ENCODE measurements at places on chromosomes 4 and X.

- no peak for DNase-seq
Measured at GRCh38 chrX:71438750-71439149, 72.6 kb downstream of the TAF1 start.

DNA sequence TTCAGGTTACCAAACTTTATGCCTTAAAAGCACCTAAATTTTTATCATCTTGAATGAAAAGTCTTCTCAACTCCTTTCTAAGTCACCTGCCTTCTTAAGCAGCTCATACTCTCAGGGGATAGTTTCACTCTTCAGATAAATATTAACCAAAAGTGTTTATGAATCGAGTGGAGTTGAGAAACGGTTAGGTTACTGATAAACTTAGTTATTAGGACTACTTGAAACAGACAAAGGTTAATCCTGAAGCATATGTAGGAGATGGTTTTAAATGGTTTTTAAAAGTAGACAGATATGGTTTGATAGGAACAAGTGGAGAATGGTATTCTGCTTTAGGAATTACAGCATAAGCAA is 32.8 kb downstream of the CLDN22 start:
- no peak for DNase-seq

DNA sequence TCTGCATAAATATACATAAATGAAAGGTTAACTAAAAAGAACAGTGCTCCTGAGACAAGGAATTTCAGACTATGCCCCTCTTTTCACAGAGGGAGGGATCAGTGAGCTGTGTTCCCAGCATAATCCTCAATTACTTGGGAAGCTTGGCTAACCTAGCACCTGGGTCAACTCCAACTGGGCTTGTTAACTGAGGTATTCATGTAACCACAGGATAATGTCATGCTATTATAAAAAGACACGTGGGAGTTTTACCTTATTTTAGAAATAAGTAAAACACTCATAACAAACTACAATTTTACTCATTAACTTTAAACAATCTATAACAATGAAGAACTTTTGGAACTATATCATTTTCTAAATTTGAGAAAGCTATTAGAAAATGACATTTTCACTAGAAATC is 48.6 kb downstream of the RPGR start:
- no peak for DNase-seq

DNA sequence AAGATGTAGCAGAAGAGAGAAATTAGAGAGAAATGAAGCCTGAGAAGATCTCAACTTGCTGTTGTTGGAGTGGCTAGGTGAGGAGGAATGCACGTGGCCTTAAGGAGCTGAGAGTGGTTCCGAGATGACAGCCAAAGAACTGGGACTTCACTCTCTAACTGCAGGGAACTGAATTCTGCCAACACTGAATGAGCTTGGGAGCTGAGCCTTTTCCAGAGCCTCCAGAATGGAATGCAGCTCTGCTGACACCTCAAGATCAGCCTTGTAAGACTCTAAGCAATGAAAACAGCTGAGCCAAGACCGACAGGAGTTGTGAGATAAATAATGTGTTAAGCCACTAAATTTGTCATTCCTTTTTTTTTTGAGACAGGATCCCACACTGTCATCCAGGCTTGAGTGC is 73.0 kb downstream of the TLL1 start:
- DNase-seq: no peak

DNA sequence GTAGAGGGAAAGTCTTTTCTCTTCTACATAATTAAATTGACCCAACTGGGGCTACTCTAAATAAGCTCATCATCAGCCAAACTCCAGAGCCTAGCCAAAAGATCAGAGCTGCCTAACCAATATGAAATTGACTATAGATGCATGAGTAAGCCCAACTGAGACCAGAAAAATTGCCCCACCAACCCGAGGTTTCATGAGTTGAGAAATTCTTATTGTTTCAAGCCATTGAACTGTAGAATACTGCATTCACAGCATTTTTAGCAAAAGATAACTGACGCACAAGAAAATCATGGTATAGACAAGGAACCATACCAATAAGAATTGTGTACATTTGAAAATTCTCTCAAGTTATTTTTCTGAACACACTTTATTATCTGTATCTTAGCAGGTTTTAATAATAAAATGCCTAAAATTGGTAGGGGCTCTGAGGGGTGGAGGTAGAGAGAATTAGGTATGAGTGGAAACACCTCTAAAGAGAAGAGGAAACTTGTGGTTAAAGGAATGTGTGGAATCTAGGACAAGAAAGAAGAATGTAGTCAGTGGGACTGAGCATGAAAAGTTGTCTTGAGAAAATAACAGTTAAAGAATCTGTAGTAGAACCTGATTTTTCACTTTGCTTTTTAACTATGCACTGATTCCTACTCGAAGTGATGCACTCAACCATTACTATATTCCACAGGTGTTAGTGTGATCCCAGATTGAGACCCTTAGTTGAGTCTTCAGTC is 200.9 kb upstream of the PPP1R2C start:
- no peak for DNase-seq

GRCh38 chr4:151315212-151315886 is 10.1 kb downstream of the SH3D19 start:
- DNase-seq: no peak

GRCh38 chr4:3480528-3481112 is 17.5 kb downstream of the DOK7 start:
- DNase-seq: peak; percentile 77

DNA sequence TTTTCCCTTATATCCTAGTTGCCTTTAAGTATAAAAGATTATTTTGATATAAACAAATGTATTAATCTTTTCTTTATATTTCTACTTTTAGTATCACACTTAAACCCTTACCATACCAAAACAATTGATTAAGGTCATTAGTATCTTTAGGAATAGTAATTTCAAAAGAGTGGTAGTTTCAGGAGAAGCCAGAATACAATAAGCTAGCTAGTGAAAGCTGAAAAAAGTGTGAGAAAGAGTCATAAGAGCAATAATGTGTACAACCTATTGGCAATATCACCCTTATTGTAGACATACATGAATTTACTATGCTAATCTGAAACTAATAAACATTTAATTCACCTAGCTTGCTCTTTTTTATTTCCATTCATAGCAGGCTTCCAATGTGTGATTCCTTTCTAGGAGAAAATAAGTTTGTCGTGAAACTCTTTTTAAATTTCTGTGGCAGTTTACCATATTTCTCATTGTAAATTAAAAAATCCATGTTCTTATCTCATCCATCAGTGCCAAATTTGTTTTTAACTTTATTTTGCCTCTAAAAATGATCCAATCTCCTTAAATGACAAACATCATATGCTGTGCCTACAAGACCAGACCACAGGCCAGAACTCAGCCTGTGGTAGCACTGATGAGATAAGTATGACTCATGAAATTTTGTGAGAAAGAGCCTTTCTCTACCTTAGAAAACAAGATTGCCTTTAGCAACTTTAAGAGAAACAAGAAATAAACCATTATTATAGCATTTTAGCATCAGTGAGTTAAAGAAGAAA is 8.1 kb downstream of the NEK1 start:
- no peak for DNase-seq

- DNase-seq: no peak
Measured at GRCh38 chrX:53356186-53356585, 66.3 kb downstream of the SMC1A start.

DNA sequence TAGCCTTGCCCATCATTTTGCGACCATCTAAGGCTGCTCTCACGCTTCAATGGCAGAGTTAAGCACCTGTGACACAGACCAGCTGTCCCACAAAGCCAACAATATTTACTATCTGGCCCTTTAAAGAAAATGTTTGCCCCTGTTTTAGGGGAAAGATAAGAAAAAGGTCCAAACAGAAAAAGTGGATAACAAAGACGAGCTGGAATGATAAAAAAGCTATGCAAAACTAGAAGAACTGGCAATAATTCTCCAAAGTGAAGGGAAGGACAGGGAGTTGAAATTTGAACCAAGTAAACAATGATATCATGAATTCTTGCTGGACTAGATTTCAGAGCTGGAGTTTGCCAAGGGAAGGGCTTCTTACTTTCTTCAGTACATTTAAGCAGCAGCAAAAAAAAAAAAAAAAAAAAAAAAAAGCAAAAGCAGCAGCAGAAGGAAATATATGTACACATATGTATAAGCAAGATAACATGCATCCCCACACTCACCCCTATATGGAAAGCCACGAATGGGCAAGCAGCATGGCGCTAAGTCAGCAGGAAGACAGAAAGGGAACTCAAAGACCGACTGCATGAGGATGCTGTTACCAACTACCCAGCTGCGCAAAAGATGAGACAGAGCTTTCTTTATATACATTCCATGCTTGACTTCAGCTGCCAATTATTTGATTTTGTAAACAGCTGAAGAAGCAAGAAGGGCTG is 12.5 kb downstream of the TRAPPC2 start:
- peak; percentile 31 for DNase-seq

DNA sequence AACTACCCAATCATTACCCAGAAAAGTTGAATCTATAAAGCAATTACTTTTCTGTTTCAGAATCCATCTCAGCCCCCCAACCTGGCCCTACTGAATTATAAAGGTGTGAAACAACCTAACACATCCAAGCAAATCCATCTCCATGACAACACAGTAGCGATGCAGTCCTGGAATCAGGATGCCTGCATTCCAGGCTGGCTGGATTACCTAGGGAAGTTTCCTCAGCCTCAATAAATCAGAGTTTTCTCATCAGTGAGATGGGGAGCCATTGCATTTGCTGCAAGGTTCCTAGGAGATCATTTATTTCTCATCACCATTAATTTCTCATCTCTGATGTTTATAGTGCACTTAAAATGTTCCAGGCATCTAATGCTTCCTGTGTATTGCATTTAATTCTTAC is 46.0 kb downstream of the LNX1 start:
- no peak for DNase-seq

DNA sequence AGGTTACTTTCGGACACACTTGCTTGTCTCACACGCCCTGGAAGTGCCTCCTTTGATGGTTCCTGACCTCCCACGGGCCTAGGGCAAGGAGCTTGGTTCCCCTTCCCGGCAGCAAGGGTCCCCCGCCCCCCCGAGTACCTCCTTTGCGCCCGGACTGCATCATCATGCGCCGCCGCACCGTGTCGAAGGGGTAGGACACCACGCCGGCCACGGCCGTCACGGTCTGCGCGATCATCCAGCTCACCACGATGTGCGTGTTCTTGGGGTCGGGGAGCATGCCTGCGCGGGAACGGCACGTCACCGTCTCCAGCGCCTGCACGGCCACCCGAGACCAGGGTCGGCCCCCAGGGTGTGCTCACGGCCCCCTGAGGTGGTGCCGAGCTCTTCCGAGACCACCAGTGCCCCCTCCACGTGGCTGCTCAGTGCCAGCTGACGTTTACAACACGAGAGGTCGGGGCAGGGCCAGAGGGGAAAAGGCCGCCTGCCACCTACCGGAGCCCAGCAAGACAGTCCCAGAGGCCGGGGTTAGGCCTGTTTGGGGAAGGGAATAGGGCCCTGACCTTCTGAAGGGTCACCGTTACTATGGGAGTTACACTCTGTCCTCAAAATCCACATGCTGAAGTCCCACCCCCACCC is 4.7 kb downstream of the SLC25A6 start:
- DNase-seq: no peak

DNA sequence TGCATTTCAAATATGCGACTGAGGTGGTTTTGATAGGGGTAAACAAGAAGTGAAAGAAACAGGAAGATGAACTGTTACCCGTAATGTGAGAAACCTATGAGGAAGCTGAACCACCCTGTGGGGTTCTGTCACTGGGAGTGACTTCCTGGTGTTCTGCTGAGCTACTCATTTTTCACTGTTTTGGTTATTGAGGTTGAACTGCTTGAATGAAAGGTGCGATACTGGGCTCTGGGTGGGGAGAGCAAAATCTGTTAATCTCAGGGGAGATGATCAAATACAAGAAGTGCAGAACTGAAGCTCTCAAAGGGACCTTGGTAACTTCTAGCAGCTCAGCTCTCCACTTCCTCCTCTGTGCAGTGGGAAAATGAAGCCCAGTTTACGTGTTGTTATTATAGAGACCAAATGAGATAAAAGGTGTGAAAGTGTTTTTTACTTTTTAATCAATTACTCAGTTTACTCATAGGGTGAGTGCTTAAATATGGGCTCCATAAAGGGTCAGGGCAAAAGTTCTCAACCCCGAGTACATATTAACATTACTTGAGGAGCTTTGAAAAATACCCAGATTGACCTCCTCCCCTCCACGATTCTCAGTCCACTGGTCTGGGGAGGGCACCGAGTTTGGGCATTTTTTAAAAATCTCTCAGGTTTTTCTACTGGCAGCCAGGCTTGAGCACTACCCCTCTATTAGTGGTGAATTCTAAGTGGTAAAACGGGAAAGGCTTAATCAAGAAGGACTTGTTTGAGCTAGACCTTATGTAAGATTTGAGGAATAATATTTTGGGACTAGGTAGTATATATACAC is 66.7 kb downstream of the COQ2 start:
- no peak for DNase-seq

GRCh38 chrX:110311437-110312230 is 6.3 kb downstream of the AMMECR1 start:
- DNase-seq: no peak

DNA sequence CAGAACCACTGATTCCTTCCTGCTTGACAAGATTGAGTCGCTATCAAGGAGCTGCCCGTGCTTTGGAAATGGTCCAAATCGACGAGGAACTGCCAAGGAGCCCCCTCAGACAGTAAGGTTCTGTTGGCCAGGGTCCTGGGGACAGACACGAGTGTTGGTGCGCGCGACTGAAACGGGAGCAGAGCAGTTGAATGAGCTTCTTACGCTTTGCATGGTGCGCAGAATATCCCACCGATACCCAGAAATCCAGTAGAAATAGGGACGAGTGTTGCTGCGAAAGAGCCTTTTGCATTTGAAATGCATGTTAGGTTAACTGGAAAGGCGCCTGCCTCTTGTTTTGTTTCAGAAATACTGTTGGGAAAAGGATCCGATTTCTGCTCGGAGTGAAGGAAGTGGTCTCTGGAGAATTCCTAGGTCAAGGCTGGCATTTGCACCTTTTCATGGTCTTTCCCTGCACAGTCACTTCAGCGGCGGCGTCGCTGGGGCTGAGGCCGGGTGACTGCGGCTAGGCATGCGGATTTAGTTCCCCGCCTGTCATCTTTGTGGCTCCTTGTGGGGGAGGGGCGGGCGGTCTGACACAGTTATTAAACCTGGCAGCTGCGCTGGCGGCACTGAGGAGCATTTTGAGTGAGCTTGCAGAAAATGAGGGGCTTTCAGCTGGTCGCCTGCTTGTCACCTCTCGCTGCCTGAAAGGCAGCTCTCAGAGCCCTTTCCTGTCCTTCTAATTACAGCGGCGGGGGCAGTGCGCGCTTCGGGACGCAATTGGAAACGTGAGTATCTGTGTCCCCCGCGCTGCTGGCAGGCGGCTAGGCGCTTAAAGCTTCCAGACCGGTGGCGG is 51.5 kb upstream of the TRIM2 start:
- DNase-seq: peak; percentile 44

DNA sequence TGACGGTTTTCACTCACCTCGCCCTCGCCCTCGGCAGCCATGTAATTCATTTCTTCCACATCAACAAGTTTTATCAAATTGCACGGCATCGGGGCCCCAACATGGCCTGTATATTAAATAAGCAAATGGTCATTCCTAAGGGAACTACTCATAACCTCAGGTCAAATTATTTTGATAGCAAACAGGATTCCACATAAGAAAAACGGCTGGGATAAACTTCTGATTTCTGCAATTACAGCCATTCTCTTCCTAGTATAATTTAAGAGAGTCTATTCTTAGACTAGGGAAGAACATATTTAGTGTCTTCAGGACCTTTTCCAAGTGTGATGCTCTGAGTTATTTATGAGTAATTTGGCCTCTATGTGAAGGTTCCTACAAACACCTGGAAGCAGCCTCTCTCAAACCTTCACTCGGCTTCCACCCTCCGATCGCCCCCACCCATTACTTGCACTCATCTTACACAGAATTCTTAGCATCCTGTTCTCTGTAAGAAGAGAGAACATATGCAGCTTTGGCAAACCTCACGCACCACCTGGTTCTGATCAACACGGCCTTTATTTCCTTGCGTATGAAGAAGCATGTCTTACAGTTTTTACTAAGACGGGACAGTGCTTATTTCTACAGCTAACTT is 29.4 kb upstream of the CENPU start:
- no peak for DNase-seq

- DNase-seq: no peak
Measured at GRCh38 chr4:74715706-74716435, 78.5 kb downstream of the BTC start.
